Progenitor cell of endocrine pancreas (in vitro differentiated cells): ENCODE measurements at places on chromosomes 4 and X. TPM values are rescaled to one million over a fixed set of nuclear protein-coding genes. Genes with fewer than 3 reads are reported as not detected.
A peak's percentile ranks its signal among the peaks of the same experiment; 100 is the strongest.

GRCh38 chrX:15405846-15406245 is 21.6 kb upstream of the VEGFD start:
- H3K27ac ChIP-seq: no peak overlapping the region
- H3K36me3 ChIP-seq: peaks cover 1% of the 10 kb centered on the region
- H3K27me3 ChIP-seq: no peaks in the 10 kb centered on the region
- no peak overlapping the region for H3K4me3 ChIP-seq
- H3K4me1 ChIP-seq: no peaks in the 10 kb centered on the region
- no peak for DNase-seq

Gene IL15
- 0.98 and 1.3 TPM in 2 replicates for total RNA-seq

Gene ENPEP
- 1.4 and 1.7 TPM in 2 replicates for total RNA-seq

GRCh38 chrX:110086916-110087484 is 84.1 kb downstream of the TMEM164 start:
- peaks cover 23% of the 10 kb centered on the region for H3K4me1 ChIP-seq
- no peak for DNase-seq
- no peaks in the 10 kb centered on the region for H3K27me3 ChIP-seq
- no peak overlapping the region for H3K4me3 ChIP-seq

GRCh38 chr4:88352062-88352740 is 26.5 kb upstream of the HERC6 start:
- no peaks in the 10 kb centered on the region for H3K4me1 ChIP-seq
- H3K36me3 ChIP-seq: no peaks in the 10 kb centered on the region
- no peaks in the 10 kb centered on the region for H3K27me3 ChIP-seq
- H3K27ac ChIP-seq: no peak overlapping the region
- no peak for DNase-seq

DNA sequence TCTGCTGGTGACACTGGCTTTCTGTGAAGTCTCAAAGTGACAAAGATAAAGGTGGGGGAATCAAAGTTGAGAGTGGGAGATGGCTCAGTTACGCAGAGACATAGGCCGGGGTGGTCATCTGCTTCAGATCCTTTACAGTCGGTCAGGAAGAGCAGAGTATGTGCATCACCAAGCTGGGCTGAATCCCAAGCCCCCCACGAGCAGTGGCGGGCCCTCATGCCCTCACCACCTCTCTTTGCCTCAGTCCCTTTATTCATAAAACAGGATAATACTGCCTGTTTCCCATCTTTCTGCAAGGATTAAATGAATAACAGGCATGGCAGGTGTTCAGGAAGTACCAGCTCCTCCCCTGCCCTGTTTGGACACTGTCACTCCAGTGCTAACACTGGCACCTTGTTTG is 135.6 kb downstream of the EVC2 start:
- no peaks in the 10 kb centered on the region for H3K4me1 ChIP-seq
- no peak overlapping the region for H3K27ac ChIP-seq
- no peak for DNase-seq
- peaks cover 13% of the 10 kb centered on the region for H3K36me3 ChIP-seq

GRCh38 chr4:160026721-160027120 is 923.8 kb downstream of the RAPGEF2 start:
- no peak for DNase-seq
- H3K4me3 ChIP-seq: no peak overlapping the region
- H3K27ac ChIP-seq: no peak overlapping the region

DNA sequence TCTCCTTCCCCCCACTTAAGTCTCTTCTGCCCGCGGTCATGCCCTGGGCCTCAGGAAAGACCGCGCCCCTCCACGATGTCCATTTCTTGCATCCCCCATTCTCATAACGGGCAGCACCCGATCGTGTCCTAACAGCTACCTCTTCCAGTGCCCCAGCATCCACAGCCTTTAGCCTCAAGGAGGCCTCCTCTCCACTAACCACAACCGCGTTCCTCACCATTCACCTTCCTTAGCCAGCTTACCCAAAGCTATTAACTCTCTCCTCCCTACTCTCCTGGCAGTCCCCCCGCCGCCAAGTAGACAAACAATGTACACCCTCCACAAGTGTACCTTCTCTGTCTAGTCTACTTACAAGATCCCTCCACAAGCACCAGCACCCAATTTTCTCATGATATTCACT is 58.6 kb upstream of the PAGE5 start:
- H3K27me3 ChIP-seq: no peaks in the 10 kb centered on the region
- H3K27ac ChIP-seq: peak overlapping the region; percentile 94
- DNase-seq: no peak
- H3K4me1 ChIP-seq: peaks cover 7% of the 10 kb centered on the region
- peak overlapping the region; percentile 89 for H3K4me3 ChIP-seq

DNA sequence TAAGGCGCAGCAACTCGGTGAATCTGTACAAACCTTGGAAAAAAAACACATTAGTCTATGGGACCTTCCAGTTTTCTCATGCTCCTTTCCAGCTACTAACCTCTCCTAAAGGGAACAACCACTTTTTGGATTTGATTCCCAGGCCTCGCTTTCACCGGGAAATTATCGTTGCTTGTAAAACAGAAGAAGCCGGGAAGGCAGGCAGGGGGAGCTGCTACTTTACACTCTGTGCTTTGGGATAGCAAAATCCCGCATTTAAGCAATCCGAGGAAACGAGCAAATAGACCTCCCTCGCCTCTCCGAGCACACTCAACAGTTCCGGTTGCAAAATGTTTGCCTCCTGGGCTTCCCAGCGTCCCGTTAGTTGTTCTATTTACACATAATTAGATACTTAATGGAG is 1.2 kb downstream of the CD38 start:
- H3K36me3 ChIP-seq: no peaks in the 10 kb centered on the region
- DNase-seq: no peak
- peaks cover 81% of the 10 kb centered on the region for H3K27me3 ChIP-seq
- no peak overlapping the region for H3K27ac ChIP-seq
- H3K4me3 ChIP-seq: peak overlapping the region; percentile 65
- H3K4me1 ChIP-seq: peaks cover 10% of the 10 kb centered on the region

GRCh38 chr4:147616849-147617172 is 386 bp upstream of the TMEM184C start:
- H3K27ac ChIP-seq: peak overlapping the region; percentile 97
- H3K4me3 ChIP-seq: peak overlapping the region; percentile 93
- H3K4me1 ChIP-seq: peaks cover 22% of the 10 kb centered on the region
- H3K36me3 ChIP-seq: peaks cover 3% of the 10 kb centered on the region
- DNase-seq: no peak

Gene CT47B1
- total RNA-seq: not detected in 2 replicates

Gene FGFR3
- 169 and 185 TPM in 2 replicates for total RNA-seq

DNA sequence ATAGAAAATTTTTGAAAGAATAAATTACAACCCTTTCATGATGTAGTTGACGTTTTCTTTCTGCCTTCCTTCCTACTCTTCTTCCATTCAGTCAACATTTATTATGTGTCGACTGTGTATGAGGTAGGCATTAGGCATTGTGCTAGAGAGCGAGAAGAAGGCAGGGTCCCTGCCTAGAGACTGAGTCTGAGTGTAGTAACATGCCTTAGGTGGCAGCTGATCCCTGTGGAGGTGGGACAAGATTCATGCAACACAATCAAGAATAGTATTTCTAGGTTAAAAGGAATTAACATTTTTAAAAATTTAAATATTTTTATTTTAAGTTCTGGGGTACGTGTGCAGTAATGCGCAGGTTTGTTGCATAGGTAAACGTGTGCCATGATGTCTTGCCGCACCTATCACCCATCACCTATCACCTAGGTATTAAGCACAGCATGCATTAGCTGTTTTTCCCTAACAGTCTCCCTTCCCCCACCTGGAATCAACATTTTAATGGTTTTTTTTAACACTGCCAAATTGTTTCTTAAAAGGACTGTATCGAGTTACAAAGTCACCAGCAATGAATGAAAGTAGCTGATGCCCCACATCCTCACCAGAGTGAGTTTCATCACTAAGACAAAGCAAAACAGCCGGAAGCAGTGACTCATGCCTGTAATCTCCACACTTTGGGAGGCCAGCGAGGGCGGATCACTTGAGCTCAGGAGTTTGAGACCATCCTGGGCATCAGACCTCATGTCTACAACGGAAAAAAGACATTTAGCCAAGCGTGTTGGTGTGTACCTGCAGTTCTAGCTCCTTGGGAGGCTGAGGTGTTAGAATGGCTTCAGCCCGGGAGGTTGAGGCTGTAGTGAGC is 84.0 kb downstream of the WWC2 start:
- H3K36me3 ChIP-seq: peaks cover 8% of the 10 kb centered on the region
- no peak overlapping the region for H3K4me3 ChIP-seq
- H3K27ac ChIP-seq: no peak overlapping the region
- DNase-seq: no peak
- no peaks in the 10 kb centered on the region for H3K27me3 ChIP-seq
- peaks cover 8% of the 10 kb centered on the region for H3K4me1 ChIP-seq
